ENCODE measurements at places on chromosomes 1 and 21. TPM values are rescaled to one million over a fixed set of nuclear protein-coding genes. Genes with fewer than 3 reads are reported as not detected.

Gene CAMK1G
- not detected for total RNA-seq

Gene SH2D1B
- not detected for total RNA-seq

Gene SPATA1
- total RNA-seq = 2.8 TPM

DNA sequence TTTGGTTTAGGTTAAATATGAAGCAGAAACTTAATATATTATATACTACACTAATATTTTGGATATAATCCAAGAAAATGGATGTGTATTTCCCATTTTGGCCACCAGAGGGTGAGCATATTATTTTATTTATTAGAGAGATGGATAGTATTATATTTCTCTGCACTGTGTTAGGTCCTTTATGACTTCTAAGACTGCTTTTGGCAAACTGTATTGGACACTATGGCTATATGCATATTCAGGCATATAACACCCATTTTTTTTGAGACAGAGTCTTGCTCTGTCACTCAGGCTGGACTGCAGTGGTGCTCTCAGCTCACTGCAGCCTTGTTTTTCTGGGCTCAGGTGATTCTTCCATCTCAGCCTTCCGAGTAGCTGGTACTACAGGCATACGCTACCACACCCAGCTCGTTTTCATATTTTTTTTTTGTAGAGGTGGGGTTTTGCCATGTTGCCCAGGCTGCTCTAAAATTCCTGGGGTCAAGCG, 17.8 kb upstream of the PGM1 start:
- H3K27ac ChIP-seq = no peak overlapping the region
- no peak for DNase-seq
- no peaks in the 10 kb centered on the region for H3K36me3 ChIP-seq
- H3K4me1 ChIP-seq = no peaks in the 10 kb centered on the region
- no peaks in the 10 kb centered on the region for H3K27me3 ChIP-seq
- H3K4me3 ChIP-seq = no peak overlapping the region

- H3K27me3 ChIP-seq = peaks cover 8% of the 10 kb centered on the region
- no peak overlapping the region for H3K4me3 ChIP-seq
- H3K36me3 ChIP-seq = no peaks in the 10 kb centered on the region
- DNase-seq = no peak
- H3K4me1 ChIP-seq = no peaks in the 10 kb centered on the region
- no peak overlapping the region for H3K27ac ChIP-seq
These were observed 345.8 kb upstream of the CHRM3 start for GRCh38 chr1:239040523-239040922.

Data from PC-9 (cell line).